Natural killer cell treated with Interleukin-12 subunit alpha and Interleukin-12 subunit beta and Interleukin-15 and Interleukin-18, amount 100 ng/mL, for 72 hours (primary cell): ENCODE measurements at places on chromosomes 7 and 10. TPM values are rescaled to one million over a fixed set of nuclear protein-coding genes. Genes with fewer than 3 reads are reported as not detected.
A peak's percentile ranks its signal among the peaks of the same experiment; 100 is the strongest.

GRCh38 chr10:71840177-71840957 lies 10.7 kb downstream of the PSAP start:
- H3K4me3 ChIP-seq = no peak overlapping the region
- DNase-seq = no peak
- H3K27ac ChIP-seq = peak overlapping the region; percentile 53
- no peaks in the 10 kb centered on the region for H3K36me3 ChIP-seq
- H3K27me3 ChIP-seq = no peaks in the 10 kb centered on the region

DNA sequence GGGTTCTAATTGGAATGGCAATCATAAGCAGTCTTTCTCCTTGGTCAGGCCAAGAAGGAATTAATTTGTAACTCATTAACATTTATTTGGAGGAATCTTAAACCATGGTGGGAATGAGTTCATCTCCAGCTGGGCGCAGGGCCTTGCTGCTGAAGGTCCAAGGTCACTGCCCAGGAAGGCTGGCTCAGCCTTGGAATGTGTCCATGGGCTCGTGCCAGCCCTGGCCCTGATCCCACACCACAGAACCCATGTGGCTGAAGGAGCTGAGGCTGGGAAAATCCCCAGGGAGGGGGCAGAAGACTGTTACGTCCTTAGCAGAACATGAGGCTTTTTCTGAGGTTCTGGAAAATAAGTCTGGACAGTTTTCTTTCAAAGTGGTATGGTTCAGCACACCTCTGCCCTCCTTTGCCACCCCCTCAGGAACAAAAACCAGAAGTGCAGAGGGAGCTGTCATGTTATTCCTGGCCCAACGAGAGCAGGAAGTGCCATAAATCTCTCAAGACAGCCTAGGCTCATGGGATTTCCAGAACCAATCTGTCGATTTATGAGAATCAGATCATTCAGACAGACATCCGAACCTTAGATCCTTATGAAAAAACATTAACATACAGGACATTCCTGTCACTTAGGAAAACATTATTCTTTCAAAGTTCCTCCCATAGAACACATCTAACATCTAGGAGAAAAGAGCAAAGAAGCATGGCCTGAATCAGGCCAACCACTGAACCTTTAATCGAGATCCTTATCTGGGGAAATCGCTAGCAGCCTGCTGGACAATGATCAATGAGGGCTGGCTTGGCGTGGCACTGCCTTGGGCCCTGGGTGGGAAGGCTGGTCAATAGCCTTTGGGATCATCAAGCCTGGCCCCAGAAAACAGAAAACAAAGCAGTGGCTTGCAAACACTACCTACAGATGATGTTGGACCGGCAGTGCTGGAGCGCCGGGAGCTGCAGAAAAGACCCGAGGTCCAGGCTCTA lies 134.3 kb downstream of the TAX1BP1 start:
- H3K27ac ChIP-seq = no peak overlapping the region
- peaks cover 51% of the 10 kb centered on the region for H3K4me1 ChIP-seq
- no peak for DNase-seq
- H3K36me3 ChIP-seq = no peaks in the 10 kb centered on the region
- no peak overlapping the region for H3K4me3 ChIP-seq
- no peaks in the 10 kb centered on the region for H3K27me3 ChIP-seq

- H3K4me1 ChIP-seq = no peaks in the 10 kb centered on the region
- no peaks in the 10 kb centered on the region for H3K36me3 ChIP-seq
- H3K4me3 ChIP-seq = no peak overlapping the region
- no peak for DNase-seq
Measured at GRCh38 chr10:10209167-10209566, 808.5 kb upstream of the CELF2 start.

- DNase-seq = no peak
- no peaks in the 10 kb centered on the region for H3K27me3 ChIP-seq
- no peak overlapping the region for H3K27ac ChIP-seq
Measured at GRCh38 chr7:23662124-23662983, 17.6 kb upstream of the FAM221A start.

- no peak overlapping the region for H3K4me3 ChIP-seq
- no peak overlapping the region for H3K27ac ChIP-seq
- peaks cover 4% of the 10 kb centered on the region for H3K4me1 ChIP-seq
- H3K27me3 ChIP-seq = no peaks in the 10 kb centered on the region
Measured at GRCh38 chr7:50436133-50436806, 13.9 kb downstream of the FIGNL1 start.

DNA sequence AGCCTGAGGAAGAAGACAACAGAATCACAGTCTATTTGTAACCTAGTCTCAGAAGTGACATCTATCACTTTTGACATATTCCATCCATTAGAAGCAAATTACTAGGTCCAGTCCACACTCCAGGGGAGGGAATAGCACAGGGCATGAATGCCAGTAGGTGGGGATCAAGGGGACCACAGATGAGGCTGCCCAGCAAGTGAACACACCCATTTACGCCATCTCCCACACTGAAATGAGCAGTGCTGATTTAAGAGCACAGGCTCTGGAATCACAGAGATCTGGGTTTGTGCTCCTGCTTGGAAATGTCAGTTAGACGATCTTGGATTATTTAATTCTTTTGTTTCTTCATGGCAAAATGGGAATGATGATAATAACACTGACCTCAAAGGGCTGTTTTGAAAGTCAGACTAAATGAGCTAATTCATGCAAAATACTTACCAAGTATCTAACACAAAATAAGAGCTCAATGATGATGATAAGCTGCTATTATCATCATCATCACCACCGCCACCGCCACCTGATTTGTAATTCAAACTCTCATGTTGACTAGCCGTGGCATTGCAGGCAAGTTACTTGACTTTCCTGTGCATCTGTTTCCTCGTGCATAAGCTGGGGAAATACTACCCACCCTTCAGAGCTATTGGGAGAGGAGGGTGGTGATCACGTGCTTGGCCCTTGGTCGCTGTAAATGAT lies 138.9 kb upstream of the KLF14 start:
- no peak for DNase-seq
- peaks cover 37% of the 10 kb centered on the region for H3K36me3 ChIP-seq
- no peaks in the 10 kb centered on the region for H3K27me3 ChIP-seq
- H3K4me1 ChIP-seq = peaks cover 35% of the 10 kb centered on the region
- H3K4me3 ChIP-seq = peak overlapping the region; percentile 38

The NOBOX gene
- not detected for total RNA-seq

The ZNF800 gene
- total RNA-seq = 52.8 TPM

The MDFIC gene
- 109 TPM for total RNA-seq

The RET gene
- not detected for total RNA-seq

The NKX2-3 gene
- total RNA-seq = not detected
